ENCODE measurements at places on chromosomes 3 and 15.

DNA sequence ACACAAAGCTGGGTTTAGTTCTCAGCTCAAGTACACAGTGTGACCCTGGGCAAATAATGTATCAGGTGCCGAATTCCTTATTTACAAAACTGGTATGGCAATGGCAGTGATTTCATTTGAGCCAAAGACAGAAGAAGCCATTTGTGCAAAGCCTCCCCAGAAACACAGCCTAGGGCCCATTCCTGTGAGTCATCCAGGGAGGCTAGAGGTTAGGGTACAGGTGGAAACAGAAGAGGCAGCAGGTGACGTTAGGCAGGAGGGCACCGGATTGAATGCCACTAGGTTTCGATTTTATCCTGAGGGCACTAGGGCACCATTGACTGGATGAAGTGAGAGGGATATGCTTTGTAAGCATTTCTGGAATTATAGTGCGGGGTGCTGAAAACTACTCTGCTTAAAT is 766.9 kb upstream of the NR2F2 start:
- no peak for DNase-seq

DNA sequence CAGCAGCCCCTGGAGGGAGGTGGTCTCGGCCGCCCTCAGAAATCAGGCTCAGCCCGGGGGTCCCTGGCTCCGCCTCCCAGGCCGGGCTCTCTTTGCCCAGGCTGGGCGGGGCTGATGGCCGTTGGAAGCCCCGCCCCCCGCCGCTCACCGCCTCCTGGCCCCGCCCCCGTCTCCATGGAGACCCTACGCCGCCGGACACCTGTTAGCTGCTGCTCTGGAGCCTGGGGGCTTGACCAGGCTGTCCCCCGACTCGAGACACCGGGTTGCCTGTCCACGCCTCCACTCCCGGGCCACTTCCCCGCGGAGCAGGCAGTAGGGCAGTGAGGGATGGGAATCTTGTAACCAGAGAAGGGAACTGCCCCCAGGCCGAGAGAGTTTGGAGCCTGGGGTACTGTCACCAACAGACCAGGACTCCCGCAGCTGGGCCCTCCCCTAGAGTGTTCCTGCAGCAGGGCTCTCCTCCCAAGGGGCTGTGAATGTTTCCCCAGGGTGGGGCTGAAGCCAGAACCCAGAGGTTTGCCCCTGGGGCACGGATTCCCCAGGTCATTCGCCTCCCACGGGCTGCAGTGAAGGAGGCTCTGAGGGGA is 27.8 kb upstream of the RPL32 start:
- no peak for DNase-seq

DNA sequence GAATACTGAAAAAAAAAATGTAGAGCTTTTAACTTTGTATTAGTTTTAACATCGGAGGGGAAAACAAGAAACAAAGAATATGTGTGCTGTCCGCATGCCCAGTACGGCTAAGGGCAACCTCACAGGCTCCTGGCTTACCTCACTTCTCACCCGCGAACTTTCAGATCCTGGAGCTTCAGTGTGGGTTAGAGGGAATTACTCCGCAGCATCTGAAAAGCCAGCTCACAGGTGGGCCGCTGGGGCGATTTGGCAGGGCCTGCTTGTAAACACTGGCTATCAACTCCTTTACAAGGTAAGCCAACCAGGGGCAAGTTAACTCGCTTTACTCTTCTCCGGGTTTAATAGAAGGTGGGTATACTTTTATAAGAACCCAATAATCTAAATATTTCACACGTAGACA is 152.7 kb upstream of the ICE2 start:
- DNase-seq = no peak

DNA sequence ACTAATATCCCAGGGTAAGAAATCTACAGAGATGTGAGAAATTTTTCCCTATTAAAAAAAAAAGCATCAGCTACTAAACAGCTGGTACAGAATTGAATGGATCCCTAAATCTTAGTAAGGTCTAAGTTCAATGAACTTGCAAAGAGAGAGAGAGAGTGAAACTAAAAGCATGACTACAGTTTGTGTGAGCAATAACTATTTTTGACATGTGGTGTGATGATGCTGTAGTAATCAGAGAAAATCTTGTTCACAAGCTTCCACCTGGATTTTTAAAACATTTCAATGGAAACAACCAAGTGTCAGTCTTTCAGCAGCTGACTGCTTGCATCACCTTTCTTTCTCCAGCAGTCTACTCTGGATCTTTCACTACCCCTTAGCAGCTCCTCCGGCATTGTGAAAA is 45.2 kb upstream of the ABI3BP start:
- no peak for DNase-seq

All from NCI-H1436 treated with DMSO at 0.1 percent for 48 hours (cell line).